ENCODE measurements at places on chromosomes 5 and 9.

GRCh38 chr5:160173-160510, 31.2 kb upstream of the LRRC14B start:
- DNase-seq = no peak

DNA sequence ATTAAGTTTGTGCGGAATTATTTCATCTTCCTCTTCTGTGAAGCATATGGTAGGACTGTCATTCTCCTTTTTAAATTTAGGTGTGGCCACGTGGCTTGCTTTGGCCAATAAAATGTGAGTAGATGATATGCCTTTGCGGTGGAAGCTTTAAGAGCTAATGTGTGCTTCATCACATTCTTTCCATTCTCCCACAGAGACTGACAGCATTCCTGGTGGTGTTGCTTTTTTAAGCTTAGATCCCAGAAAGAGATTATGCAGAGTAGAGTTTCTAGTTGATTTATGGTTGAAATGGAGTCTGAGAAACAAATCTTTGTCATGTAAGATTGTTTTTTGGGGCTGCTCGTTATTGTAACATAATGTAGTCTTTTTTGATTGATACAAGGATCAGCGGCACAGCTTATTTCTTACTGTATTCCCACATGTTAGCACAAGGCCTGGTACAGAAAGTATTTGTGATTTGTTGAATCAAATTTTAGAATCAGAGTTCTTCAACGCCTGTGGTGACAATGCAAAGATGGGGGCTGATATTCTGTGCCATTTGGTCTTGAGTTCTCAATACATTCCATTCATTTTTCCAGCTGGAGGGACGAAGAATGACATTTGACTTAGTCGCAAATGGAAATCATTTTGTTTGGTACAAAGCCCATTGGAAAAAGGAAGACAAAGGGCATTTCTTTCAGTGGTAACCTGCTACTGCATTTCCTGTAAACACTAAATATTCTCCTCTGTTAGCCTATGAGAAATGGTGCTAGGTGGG, 209.9 kb upstream of the VLDLR start:
- no peak for DNase-seq

DNA sequence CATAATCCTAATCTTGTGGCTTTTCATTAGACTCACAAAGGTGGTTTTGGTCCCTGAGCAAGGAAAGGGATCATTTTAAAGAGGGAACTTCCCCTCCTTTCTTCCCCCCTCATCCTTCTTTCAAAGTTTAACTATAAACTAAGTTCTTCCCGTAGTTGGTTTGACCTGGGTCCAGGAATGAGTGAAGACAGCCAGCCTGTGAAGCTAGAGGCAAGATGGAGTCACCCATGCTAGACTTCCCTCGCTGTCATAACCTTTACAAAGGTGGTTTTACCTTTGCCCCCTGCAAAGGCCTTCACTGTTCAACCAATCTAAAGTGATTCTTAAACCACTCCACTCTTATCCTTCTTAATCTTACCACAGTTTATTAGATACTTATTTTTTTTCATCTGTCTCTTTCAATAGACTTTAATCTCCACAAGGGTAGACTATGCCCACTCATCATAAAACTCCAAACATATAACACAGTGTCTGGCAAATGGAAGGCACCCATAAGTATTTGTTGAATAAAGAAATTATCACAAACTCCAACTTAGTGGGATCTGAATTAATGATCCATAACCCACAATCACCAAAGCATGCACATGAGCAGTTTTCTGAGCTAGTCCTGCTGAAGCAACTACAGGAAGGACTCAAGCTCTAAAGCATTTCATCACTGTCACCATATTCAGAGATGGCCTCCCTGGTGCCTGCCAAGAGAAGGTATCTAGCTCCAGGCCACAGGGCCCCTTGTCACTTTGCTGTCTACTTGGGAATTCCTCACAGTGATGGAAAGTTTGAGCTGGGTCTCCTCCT, 369.0 kb downstream of the SPOCK1 start:
- DNase-seq = no peak

DNA sequence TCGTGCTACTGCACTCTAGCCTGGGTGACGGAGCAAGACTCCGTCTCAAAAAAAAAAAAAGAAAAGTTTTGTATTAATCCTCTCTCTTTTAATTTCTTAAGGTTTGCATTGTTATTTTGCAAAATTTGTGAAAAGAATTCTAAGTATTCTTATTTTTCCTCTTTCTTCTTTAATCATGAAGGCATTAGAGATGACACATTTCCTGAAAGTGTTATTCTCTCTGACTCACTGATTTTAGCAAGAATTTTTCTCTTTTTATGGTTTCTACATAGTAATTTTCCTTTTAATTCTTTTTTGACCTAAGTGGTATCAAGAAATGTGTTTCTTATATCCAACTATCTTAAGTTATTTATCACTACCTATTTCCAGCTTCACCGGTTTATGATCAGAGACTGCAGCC, 78.0 kb downstream of the NSUN2 start:
- DNase-seq = no peak

- no peak for DNase-seq
Measured at GRCh38 chr5:164376843-164377242, 871.4 kb downstream of the MAT2B start.

DNA sequence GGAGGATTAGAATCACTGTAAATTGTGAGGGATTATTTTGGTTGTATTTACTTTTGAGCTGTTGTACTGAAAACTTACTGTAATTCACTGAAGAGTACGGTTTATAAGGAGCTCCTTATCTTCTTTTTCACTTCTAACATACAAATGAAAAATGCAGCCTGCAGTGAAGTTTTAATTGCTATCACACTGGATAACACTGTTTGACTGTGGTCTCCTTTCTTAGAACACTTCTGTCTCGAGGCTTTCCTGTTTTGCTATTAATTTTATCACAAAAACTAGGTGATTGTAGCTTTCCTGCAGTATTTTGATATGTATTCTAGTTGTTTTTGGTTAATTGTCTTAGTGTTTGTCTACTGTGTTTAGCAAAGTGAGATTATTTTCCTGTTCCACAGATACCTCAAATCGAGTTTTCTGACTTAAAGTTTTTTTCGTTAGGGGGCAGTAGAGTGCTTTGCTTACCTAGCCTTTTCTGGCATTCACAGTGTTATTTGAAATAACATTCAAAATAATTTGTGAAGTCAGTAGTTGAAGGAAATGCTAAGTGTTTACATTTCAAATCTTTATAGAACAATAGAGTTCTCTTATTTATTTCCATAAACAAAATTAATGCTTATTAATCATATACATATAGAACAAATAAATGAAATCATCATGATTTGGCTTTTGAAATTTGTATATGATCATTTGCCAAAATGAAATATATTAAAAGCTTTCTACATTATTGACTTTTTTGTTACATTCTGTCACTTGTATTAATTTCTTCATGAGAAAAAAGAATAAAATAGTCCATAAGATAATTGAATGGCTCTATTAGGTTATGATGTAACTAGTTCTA, 52.9 kb downstream of the COMMD10 start:
- no peak for DNase-seq

GRCh38 chr9:90502134-90502533, 140.5 kb downstream of the DIRAS2 start:
- no peak for DNase-seq

GRCh38 chr5:9932770-9933169, 302.6 kb upstream of the TAS2R1 start:
- no peak for DNase-seq

DNA sequence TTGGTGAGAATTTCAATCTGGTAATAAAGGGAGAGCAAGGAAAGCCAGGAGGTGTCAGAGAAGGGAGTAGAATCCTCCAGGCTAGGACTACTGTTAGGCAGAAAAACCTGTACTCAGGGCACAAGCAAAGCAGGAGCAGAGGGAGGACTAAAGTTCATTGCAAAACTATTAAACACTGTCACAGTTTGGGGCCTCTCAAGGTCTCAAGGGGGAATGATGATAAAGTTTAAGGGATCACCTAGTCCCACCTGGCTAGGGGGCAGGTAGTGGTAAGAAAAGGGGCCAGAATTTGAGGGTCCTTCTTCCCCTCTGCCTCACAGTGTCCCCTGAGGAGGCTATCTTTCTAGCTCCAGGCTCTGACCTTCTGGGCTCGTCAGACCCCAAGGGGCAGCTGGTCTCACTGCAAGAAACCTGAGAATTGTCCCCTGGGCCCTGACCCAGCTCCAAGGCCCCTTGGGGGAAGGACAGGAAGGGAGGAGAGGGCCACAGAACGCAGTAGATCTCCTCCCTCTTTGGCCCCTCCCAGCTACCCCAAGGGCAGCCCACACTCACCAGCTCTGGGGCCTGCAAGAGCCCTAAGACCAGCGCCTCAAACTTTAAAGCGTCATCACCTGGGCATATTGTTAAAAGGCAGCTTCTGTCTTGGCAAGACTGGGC, 974 bp downstream of the CCDC69 start:
- DNase-seq = no peak

DNA sequence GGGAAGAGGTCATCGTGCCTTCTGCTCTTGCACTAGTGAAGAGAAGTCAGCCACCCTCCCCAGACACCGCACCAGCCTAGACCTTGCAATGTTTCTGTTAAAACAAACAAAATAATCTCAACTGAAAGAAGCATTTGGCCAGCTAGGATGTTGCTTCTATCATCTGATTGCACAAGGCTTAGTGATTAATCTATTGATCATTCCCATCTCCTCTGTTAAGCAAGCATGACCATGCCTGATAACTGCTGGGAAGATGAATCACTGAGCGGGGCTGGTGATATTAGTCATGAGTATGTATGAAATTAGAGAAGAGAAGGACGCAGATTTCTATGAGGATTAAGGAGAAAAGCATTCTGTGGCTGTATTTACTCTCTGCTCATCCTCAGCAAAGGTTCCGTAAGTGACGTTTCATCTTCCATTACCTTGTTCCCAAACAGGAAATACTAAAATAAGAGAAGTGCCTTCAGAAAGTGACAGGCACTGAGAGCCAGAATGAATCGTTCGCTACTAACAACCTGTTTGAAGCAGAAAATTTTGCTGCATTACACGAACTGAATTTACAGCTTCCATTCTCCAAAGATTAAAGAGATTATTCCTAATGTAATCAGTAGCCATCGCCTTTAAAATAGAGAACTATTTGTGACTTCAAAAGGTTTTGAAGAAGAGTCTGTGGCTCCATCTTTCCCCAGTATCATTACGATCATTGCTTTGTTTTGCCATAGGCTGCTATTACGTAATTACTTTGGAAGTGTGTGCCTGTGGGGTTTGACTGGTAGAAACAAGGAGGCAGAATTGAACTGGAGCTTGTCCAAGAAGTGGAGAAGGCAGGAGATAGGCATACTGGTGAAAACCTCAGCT, 219.1 kb downstream of the MED10 start:
- DNase-seq = no peak

- no peak for DNase-seq
Measured at GRCh38 chr5:102863764-102864560, 108.9 kb downstream of the PAM start.

GRCh38 chr9:100287186-100287585, 65.6 kb downstream of the TEX10 start:
- DNase-seq = no peak

- no peak for DNase-seq
Measured at GRCh38 chr9:133809335-133809734, 71.2 kb upstream of the SARDH start.

- no peak for DNase-seq
Measured at GRCh38 chr9:106111039-106111730, 416.8 kb downstream of the TMEM38B start.

- no peak for DNase-seq
Measured at GRCh38 chr5:135593886-135594285, 15.1 kb upstream of the CXCL14 start.

- no peak for DNase-seq
Measured at GRCh38 chr5:131377785-131378325, 114.0 kb downstream of the CDC42SE2 start.

DNA sequence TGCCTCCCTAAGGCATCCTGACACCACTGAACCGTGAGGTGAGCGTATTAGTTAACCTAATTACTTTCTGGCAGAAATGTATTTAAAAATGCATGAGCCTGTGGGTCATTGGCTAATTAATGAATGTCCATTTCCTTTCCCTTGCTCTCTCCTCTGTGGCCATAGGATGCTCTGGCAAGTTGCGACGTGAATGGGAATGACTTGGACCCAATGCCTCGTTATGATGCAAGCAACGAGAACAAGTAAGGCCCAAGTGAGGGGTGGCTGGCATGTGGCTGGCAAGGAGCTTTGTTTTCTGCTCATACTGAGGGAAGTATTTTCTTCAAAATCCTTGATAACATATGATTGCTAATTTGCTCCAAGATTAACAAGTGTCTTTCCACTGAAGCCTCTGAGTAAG, 136.3 kb downstream of the PCSK5 start:
- no peak for DNase-seq

DNA sequence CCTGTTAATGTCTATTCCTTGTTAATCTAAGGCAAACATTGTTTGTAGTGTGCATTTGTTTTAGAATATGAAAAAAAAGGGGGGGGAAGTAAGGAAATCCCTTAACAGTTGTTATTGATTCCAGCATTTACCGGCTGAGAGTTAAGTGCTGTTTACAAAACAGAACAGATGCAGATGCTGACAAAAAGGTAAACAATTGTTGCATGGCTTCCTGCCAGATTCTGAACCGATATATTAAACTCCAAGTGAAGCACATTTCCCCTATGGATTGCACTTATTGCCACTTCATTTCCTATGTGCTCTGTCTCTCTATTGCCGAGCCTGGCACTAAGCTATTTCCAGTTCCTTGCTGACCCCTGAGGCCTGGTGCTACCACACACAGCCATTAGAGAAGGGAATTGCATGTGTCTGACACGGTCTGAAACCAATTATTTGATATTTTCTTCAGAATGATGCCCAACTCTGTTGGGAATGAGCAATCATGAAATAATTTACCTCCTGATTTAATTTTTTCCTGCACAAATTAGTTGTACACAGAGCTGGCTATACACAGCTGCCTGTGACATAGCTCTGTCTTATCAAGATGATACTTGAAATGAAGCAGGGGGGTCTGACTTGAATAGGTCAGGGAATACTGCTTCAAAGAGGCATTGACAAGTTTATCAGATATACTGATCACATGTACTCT, 109.8 kb downstream of the KIAA0825 start:
- DNase-seq = no peak

- DNase-seq = no peak
Measured at GRCh38 chr9:4678679-4679267, 596 bp upstream of the CDC37L1 start.

- peak; percentile 42 for DNase-seq
Measured at GRCh38 chr5:116771466-116772151, 197.0 kb upstream of the SEMA6A start.

DNA sequence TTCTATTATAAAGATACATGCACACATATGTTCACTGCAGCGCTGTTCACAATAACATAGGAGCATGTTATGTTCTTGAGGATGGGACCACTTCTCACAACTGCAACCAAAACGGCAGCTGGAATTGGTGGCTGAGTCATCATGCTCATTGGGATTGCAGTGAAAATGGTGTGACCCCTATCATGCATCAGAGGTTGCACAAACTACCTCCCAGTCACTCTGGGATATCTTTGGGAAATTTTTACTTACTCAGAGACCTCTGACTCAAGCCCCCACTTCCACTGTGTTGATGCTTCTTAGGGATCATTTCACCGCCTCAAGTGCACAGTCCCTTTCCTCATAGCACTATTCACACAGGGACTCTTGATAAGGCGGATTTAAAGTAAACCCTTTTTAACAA, 474.1 kb downstream of the BNC2 start:
- no peak for DNase-seq

- no peak for DNase-seq
Measured at GRCh38 chr9:136534366-136534765, 11.5 kb downstream of the NOTCH1 start.

- no peak for DNase-seq
Measured at GRCh38 chr9:94528886-94529285, 26.0 kb upstream of the PCAT7 start.

Measured in left hindlimb (tissue), 1 donor.